Bone marrow (tissue), 2 donors: ENCODE measurements at places on chromosomes 3 and 15.

DNA sequence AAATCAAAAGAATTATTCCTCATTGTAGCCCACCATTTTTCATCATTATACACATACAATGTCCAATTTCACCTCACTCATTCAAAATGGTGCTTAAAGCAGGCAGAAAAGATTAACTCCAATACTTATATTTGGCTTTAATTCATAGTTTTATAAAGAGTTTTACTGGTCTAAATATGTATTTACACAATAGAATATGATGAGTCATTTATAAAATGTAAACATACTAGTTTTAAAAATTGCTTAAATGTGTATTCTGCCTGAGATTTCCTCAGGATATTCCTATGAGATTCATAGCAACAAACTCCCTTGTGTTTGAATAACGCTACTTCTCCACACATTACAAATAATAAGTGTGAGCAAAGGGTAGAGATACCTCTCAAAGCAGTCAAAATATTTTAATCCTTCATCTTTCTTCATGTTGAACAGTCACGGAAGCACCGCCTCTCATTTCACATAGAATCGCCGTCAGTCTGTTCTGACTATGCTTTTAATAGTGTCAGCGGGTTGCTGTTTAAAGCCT lies 75.7 kb upstream of the GBE1 start:
- DNase-seq: no peak

- DNase-seq: peak; percentile 68
These were observed 1.1 kb downstream of the EDEM1 start for GRCh38 chr3:5188419-5189221.

GRCh38 chr15:89192136-89192535 lies 29.2 kb downstream of the RLBP1 start:
- no peak for DNase-seq

DNA sequence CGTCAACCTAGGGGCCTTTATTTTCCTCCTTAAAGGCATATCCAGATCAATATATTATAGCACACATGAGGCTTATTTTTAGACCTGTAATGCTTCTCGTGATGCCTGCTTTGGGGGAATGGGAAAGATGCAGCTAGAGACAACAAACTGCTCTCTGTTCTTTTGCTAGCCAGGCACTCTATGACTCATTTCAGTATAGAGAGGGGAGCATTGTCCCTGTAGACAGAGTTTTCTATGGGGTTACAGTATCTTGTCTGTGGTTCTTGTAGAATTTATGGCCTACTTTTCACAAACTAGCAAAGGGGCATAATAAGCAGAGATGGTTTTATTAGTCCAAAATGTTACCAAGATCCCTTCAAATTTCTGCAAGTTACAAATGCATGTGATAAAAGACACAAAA lies 305.6 kb downstream of the LSAMP start:
- DNase-seq: no peak

DNA sequence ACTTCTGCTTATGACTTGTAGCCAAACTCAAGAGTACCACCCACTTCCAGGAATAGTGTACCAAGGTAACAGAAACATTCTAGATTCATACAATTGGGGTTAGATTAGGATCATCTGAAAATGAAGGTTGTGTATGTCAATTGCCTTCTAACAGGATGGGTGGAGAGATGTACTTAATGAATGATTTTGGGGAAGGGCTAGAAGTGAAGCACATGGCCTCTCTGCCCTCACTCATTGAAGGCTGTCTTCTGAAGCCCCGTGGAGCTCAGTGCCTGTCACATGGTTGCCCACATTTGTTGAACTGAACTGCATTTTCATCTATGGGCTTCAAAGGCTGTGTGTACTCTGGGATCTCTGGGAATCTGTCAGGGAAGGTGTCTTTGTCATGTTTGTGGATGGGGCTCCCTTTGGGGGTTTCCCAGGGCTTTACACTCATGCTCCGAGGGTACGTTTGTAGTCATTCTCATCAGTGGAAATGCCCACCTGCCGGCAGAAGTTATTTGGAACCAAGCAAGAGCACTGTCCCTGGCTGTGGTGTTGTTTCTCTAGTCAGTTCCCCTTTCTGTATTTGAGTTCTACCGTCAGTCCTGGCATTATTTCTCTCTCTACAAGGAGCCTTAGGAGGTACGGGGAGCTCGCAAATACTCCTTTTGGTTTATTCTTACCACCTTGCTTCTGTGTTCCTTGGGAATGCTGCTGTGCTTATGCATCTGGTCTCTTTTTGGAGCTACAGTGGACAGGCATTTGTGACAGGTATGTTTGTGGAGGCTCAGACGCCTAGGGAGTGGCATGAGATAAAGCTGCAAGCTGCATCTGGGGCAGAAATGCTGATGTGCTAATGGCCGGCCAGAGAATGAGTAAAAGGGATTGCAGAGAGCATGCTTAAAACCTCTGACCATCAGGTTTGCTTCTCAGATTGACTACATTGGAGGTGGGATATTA lies 22.4 kb downstream of the CD86 start:
- DNase-seq: no peak

DNA sequence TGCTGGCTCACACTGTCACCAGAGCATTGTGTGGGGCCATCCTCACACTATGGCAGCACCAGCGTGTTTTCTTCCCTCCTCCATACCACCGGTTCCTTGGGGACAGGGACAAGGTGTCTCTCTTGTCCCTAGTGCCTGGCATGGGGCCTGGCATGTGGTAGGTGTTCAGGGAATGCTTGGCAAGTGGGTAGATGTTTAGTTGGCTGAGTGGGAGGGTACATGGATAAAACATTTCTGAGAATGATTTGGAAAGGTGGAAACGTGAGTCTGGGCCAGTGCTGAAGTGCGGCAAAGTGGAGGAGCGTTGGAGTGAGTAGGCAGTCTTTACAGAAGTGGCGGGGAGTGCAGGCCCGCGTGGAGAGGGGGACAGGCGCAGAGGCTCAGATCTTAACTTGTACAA lies 15.0 kb downstream of the SNAPC5 start:
- DNase-seq: no peak

DNA sequence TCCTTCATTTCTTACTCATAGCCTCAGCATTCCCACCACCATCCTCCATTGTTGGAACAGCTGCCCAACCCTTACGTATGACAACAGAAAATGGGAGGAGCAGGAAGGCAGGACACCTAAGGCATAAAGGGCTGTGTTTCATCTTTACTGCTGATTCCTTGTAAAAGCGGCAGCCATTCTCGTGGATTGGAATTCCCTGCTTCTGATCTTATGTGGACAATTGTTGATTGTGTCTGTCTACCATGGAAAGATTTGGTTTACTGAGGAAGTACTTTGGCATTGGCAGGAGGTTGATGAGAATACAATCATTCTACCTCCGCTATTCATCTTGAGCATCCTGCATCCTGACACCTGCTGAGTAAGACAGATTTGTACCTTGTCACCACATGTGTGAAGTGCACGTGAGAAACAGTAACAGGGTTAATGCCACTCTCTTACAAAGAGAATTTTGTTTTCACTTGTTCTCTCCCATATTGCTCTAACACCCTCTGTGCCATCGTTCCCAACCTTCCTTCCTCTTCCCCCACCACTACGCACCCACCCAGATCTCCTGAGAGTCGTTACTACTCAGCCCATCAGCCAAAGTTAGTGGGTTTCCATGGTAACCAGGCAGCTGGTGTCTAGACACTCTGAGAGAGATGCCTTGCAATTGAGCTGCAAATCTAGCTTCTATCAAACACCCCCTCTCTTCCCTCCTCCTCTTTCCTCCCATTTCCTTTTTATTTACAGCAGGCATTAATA lies 75.7 kb downstream of the GAP43 start:
- no peak for DNase-seq

DNA sequence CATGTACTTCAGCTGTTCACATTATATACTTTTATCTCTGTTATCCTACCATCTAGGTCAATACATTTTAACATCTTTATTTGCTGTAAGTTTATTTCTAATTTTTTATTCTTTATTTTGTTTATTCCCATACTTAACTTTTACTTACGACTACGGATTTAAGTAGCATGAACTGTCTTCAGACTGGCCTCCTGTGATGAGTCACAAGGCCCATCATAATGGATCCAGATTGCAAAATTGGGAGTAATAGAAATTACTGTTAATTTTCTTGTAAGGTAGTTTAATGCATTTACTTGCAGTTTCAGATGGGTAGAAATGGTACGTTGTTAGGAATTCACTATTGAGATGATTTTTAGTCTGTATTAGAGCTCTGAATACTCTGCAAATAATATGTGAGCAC lies 45.9 kb downstream of the PPARG start:
- no peak for DNase-seq

DNA sequence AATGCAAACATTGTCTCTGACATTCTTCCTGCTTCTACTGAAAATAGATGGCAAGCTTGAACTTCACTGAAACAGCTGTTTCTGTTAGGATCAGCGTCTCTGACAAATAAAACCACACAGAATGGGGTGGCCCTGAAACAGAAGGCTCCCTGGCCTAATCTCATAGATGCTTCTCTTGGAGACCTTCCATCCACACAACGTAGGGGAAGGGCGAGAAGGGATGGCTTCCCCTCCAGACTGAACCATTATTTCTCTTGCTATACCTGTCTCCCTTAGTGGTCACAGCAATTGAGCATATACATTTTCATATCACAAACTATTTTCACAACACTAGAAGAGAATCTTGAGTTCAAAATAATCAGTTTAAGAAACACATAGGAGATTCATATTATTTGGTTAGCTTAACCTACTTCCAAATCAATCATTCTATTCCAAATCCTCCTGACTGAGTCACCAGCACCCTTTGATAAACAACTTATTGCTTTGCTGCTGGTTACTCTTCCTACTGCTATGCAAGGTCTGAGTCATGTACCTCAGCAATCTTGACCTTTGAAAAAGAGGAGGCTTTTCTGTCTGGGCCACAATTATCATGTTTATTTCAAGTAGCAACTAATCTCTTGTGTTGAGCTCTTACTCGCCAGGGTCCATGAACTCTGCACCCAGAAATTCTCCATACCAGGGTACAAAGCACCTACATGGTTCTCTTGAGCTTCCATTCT lies 45.5 kb downstream of the CBLB start:
- DNase-seq: peak; percentile 54

- DNase-seq: no peak
These were observed 21.3 kb upstream of the NUDT16 start for GRCh38 chr3:131360191-131360755.

DNA sequence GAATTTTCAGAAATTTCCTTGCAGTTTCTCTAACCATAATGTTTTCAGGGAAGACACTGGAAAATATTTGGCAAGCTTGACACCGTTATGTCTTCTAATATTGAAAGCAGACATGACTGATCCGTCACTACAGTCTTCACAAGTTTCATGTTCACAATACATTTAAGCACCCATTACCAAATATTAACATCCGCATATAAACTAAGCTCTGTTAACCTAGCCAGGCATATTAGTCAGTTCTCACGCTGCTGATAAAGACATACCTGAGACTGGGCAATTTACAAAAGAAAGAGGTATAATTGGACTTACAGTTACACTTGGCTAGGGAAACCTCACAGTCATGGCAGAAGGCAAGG lies 162.7 kb upstream of the LYSMD4 start:
- DNase-seq: no peak

- DNase-seq: no peak
These were observed 75.6 kb upstream of the ANKRD34C start for GRCh38 chr15:79206940-79207339.

- no peak for DNase-seq
These were observed 13.1 kb downstream of the MTMR10 start for GRCh38 chr15:30978328-30978727.

DNA sequence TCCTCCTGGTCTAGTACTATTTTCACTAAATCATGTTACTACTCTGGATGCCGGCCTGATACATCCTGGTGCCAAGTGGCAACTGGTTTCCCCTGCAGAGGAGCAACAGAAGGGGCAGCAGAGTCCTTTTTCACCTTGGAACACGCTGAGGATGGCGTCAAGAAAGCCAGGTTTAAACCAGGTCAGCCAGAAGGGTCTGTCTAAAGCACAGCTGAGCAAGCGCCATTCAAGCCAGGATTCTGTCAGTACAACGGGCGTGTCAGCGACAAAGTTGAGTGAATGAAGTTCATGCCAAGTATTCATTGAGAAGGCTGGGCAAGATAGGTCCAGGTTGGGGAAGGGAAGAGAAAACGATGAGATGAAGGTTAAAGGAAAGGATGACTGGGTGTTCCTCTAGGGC lies 88.2 kb downstream of the FBN1 start:
- no peak for DNase-seq
